ENCODE measurements at places on chromosomes 5 and 9.

DNA sequence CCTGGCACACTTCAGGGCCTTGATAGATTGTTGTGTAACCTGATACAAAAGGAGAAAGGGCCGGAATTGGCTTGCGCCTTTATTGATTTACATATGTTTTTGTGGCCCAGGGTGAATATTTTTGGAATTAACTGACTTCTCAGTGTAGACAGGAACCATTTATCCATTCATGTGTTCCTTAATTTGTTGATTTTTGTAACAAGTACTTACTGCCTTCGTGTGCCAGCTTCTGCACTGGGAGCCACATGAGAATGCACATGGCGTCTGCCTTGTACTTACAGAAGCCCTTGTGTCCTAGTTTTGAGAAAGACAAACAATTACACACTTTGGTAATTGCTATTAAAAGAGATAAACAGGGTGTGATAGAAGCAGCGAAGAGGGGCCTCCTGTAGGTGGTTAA lies 26.4 kb downstream of the EHMT1 start:
- no peak for DNase-seq

GRCh38 chr5:151414536-151414935 lies 32.9 kb upstream of the SLC36A1 start:
- no peak for DNase-seq

GRCh38 chr9:136104488-136104800 lies 9.4 kb upstream of the NACC2 start:
- no peak for DNase-seq

DNA sequence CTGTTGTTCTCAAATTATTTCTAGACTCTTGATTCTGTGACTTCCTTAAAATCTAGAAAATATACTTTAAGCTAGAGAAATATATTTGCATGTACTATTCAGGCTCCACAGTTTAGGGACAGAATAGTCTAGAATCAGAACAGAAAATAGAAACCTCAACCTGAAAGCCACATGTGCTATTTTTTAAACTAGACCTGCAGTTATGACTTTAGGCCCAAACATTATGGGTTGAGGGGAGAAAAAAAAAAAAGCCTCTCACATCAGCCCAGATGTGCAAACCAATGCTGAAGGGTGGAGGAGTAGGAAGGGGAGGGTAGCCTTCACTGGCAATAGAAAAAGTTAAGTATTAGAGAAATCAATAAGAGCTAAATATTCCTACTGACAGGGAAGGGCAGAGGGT lies 35.7 kb downstream of the ELL2 start:
- DNase-seq = no peak

DNA sequence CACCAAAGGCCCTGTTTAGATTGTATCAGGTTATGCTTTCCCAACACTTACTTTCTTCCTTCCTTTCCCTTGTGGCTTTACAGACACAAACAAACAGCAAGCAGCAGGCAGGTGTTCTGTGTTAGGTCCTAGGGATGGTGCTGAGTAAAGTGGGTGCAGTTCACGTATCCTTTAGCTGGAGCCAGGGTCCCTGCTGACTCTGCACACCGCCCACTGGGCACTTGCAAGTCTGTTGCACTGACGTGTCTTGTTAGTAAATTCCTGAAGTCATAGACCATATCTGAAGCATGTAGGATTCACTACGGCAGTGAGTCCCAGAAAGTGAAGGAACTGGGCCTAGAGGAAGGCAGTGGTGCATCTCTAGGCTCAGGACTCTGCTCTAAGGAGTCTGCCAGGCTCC lies 96.5 kb downstream of the DAPK1 start:
- DNase-seq = no peak

GRCh38 chr5:174384509-174384947 lies 339.0 kb downstream of the NSG2 start:
- DNase-seq = no peak
